ENCODE measurements at places on chromosomes 11 and 22. TPM values are rescaled to one million over a fixed set of nuclear protein-coding genes. Genes with fewer than 3 reads are reported as not detected.

- DNase-seq = no peak
These were observed 637.0 kb downstream of the OPCML start for GRCh38 chr11:132895340-132895739.

DNA sequence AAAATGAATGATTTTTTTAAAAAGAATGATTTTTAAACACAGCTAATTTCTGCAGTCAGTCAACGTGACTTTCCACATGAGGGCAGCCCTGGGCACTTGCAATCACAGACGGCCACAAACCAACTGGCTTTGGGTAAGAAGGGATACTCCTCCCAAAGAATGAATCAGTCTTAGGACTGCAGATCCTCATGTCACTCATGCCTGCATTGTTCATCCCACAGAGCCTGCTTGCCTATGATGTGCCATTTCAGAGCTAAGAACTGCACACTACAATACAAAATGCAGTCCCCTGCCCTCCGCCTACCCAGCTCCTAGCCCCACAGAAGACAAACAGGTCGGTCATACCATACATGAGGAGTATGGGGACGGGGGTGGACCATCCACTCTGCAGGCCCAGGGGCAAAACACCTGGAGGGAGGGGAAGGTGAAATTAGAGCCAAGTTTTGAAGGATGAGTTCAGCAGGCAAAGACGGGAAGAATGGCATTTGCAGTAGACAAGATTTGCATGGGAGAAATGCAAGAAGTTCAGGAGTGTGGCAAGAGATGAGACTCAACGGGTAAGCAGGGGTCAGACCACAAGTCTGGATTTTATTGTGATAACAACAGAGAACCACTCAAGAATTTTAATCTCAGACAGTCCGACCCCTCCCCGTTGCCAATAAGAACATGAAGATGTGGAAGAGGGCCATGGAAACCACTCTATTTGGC lies 24.7 kb downstream of the PACSIN2 start:
- DNase-seq = no peak

GRCh38 chr11:88208745-88209144 lies 33.5 kb upstream of the RAB38 start:
- DNase-seq = no peak

Gene SULT4A1
- 0.29 TPM for total RNA-seq

Gene ASCL2
- 8.7 TPM for total RNA-seq

Gene INS
- not detected for total RNA-seq

Data from activated naive CD4-positive, alpha-beta T cell treated with anti-CD3 and anti-CD28 coated beads, Interleukin-2, amount 50 U/mL, for 72 hours (primary cell).